ENCODE measurements at places on chromosomes 2 and 18.

DNA sequence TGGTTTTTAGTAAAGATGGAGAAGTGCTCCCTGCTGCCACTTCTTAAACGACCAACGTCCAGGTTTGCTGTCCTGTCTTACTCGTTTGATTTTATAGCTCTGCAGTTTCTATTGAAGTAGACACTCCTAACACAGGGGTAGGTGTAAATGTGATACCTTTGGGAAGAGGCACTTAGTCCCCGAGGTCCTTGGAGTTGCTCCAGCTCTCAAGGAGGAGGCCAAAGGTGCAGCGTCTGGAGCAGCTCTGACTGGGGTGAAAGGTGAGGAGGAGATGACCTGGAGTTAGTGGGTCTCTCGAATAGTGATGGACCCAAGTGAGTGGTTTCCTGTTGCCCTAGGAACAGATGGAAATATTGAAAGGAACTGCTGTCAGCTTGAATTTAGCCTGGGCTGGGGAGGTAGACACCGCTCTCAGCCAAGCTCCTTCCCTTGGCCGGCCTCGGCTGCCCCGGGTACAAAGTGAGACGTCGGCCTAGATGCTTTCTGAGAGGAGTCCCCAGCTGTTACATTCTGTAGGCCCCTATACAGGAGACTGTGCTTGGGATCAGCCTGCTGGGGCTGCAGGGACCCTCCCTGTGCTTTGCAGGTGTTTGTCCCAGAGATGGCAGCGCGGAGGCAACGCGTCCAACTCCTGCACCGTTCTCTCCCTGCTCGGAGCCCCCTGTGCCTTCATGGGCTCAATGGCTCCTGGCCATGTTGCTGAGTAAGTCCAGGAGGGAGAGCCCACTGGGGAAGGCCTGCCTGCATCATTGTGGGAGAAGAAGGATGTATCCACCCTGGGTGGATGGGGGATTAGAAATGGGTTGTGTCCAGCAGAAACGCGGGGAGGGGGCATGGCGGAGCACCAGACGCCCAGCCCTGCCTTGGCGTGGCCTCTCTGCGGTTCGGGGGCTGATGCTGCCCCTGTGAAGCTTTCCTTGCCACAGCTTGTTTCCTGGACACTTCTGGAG, 5.4 kb downstream of the KHK start:
- DNase-seq = no peak

DNA sequence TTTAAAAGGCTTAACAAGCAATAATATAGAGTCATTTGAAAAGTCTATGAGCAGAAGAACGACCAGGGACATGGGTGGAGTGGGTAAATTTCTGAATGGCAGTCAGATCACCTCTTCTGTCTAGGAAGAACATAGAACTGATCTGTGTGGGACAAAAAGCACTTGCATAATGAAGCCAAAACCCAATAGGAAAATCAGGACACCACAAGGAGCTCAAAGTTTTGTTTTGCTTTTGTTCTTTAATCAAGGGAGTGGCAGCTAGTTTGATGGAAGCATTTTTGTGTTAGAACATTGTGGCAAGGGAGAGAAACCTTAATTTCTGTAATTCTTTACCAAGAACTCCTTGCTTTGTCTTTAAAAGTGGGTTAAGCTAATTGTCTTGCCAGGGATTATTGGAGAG, 240.2 kb upstream of the TANK start:
- no peak for DNase-seq

DNA sequence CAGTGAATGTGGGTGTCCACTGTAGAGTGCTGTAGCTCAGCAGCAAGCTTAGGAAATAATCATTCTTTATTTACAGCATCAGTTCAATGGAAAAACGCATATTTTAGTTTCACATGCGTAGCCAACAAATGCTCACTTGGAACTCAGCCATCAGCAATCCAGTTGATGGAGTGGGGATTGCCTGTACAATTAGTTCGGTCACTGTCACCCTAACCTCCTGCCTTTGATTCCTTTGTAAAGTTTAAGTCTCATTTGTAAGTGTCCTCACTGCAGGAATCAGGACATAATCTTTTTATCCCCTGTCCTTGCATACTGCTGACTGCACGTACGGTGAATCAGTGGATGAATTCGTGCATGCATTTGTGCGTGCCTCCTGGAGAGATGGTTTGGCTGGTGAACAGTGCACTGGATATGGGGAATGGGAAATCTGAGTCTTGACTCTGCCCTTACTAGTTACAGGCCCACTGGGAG, 55.9 kb downstream of the RAB31 start:
- DNase-seq = no peak

GRCh38 chr18:55240978-55241377, 281.7 kb upstream of the CCDC68 start:
- DNase-seq = no peak

- no peak for DNase-seq
These were observed 41.3 kb downstream of the TTC39C start for GRCh38 chr18:24055878-24056277.

- DNase-seq = no peak
These were observed 300.8 kb downstream of the CNTNAP5 start for GRCh38 chr2:124325667-124326440.

- no peak for DNase-seq
These were observed 51.6 kb downstream of the PDK1 start for GRCh38 chr2:172607379-172607928.

DNA sequence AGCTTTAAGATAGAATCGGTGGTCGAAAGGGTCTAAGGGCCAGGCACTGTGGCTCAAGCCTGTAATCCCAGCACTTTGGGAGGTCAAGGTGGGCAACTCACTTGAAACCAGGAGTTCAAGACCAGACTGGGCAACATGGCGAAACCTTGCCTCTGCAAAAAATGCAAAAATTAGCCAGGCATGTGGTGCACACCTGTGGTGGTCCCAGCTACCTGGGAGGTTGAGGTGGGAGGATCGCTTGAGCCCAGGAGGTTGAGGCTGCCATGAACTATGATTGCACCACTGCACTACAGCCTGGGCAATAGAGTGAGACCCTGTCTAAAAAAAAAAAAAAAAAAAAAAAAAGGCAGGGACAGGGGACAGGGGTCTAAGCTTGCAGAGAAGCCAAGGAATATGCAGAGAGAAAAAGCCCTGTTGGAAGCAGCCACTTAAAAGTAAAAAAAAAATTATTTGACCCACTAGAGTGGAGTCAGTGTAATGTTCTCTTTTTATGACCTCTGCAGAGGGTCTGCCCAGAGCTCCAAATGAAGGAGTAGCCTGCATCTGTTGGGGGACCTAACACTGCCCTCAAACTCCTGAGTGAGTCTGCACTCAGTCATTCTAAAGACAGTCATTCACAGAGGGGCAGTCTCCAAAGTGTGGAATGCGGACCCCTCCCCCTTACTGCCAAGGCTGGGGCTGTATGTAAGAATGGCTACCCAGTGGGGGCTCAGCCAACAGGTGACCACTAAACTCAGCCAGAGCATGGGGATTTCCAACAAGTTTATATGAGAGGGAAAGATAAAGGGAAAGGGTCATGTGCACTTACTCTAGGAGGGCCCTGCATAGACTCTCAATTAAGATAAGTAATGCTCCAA, 118.5 kb upstream of the CDCA7 start:
- peak; percentile 72 for DNase-seq

- peak; percentile 69 for DNase-seq
These were observed 48.5 kb downstream of the SOCS6 start for GRCh38 chr18:70337139-70337972.

DNA sequence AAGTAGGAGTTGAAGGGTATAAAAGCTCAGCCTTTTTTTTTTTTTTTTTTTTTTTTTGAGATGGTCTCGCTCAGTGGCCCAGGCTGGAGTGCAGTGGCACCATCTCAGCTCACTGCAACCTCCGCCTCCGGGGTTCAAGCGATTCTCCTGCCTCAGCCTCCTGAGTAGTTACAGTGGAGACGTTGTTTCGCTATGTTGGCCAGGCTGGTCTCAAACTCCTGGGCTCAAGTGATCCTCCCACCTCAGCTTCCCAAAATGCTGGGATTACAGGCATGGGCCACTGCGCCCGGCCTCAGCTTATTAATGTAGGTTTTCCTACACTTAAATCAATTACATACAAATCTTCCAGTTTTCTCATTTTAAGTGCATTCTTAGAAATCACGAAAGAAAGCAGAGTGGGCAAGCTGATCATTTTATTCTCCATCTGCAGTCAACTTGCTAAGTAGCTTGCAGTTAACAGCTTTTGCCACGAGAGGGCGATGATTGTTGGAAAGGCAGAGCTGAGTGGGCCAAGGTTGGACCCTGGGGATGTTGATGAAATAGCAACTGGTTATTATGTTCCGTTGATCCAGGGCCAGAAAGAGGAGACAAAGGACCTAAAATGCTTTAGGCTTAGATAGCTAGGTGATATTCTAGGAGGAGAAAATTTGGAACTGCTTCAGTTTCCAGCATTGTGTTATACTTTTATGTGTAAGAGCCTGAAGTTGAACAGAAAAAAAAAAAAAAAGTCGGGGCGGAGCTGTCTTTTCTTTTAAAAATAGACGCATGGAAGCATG, 234.4 kb upstream of the EPAS1 start:
- peak; percentile 77 for DNase-seq

DNA sequence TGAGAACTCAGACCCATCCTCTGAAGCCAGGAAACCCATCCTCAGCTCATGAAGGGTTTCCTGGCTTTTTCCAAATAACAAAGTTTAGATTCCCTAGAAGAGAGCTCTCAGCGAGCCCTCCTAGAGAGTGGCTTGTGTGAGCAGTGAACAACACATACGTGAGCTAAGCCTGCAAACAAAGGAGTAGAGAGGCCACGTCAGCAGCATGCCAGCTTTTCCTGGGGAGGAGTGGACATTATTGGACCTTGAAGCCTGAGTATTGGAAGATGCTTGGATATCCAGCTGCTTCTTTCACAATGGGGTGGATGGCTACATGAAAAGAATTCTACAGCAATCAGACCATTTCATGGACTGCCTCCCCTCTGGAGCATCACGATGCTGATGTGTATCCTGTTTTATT, 21.1 kb downstream of the KIF5C start:
- no peak for DNase-seq

DNA sequence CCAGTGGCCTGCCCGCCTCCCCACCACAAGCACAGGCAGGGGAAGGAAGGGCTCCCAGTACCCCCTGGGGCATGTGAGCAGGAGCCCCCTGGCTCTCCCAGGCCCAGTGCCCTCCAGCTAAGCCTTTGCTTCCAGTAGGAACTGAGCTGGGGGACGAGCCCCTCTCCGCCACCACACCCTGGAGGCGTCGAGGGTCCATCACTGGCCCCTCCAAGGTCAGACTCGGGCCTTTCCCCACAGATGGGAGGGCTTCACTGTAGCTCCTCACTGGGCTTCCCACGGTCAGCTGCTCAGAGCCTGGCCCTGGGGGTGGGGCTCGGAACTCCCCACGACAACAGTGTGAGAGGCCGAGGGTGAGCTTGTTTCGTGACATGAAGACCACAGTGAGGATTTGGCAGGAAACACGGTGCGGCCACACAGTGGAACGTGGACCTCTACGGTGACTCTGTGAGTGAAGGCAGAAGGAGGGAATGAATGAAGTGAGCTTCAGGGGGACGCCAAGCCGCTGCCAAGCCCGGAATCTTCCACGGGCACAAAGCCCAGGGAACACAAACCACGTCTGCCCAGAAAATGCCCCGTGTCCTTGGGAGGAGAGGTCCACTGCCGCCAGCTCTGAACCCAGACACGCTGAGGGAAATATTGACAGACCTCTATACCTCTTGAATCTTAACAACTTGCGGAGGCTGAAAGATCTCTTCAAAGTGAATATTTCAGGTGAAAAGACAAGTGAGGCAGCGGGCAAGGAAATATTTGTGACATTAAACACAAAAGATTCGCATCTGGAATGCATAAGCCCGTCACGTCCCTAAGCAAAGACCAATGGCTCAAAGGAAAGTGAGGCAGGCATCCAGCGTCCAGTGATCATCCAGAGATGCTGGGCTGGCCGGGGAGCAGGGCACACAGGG, 144.8 kb upstream of the GPC1 start:
- DNase-seq = no peak

DNA sequence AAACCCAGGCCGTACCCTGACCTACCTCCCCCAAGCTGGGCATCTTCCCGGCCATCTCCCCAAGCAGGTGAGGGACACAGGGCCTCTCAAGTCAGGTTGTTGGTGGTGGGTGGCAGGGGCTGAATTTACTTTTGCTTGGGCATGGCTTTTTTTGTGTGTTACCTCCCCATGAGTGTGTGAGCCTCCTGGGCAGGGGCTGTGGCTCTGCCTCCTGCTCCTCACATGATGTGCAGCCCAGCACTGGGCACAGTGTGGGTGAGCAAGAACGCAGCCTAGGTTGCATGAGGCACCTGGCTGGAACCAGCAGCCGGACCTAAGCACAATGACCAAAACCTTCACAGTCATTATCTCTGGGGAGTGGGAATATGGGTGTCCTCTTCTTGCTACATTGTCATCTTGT, 22.3 kb downstream of the CELF4 start:
- DNase-seq = no peak

- no peak for DNase-seq
These were observed 213.9 kb downstream of the SH3RF3 start for GRCh38 chr2:109342930-109343329.

DNA sequence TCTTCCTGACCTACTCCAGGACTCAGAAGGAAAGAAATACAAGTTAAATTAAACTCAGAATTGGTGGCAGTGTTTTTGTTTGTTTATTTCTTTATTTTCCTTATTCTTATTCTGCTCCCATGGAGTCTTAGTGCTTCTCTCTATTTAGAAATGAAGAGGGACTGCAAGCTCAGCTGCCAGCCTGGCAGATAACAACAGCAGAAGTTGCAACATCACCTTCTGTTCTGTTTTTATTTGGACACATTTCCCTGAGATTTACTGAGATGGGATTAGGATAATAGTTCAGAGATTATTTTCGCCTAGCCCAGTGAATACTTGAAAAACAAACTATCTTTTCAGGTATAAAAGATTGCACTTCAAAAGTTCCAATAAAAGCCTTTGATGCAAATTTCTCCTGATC, 70.4 kb upstream of the DTNA start:
- DNase-seq = no peak

GRCh38 chr2:180520921-180521581, 459.4 kb upstream of the UBE2E3 start:
- no peak for DNase-seq

- no peak for DNase-seq
These were observed 22.0 kb downstream of the RASGRP3 start for GRCh38 chr2:33498291-33498956.

DNA sequence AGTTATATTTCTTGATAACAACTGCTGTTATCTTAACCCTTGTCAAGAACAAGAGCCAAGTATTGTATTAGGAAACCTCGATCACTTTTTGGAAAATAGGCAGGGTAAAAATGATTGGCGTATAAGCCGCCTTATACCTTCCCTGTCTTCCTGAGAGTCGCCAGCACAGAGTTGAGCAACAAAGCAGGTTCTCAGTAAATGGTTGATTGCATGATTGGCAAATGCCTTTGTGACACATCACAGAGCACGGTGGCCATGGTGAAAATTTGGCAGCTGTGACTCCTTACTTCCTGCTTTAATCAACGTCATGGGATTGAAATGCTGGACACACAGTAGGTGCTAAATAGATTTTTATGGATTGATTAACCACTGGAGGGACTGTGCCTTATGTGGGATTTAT, 3.9 kb upstream of the KLHL29 start:
- no peak for DNase-seq

Measured in H9 (cell line).